ENCODE measurements at places on chromosomes 2 and 18.

DNA sequence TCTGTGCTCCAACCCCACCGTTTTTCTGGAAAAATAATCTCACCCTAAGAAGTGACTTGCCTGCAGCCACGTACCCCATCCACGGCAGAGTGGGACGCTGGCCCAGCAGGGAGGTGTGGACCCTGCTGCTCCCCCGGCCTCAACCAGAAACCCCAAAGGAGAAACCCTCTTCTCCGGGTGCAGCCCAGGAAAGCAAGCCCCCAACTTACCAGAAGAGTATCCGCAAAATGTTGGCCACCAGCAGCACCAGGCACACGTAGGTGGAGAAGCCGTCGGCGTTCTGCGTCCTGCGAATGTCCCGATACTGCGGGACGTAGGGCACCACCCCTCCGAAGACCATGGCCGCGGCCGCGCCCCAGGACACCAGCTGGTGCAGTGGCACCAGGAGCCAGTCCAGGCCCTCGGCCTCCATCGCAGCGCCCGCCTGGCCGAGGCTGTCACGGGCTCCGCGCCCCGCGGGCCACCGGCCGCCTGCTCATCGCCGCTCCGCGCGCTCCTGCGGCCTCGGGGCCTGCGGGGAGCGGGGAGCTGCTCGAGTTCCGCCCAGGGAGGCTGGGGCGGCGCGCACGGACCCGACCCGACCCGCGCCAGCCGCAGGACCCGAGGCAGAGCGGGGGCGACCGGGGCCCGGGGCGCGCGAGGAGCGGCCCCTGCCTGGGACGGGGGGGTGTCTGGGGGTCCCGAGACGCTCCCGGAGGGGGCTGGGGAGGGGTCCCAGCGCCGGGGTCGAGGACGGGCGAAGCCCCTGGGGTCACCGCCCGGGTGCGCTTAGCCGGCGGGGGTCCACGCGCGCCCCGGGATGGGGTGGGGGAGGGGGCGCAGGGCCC lies 725 bp downstream of the SLC66A2 start:
- DNase-seq: peak; percentile 39

DNA sequence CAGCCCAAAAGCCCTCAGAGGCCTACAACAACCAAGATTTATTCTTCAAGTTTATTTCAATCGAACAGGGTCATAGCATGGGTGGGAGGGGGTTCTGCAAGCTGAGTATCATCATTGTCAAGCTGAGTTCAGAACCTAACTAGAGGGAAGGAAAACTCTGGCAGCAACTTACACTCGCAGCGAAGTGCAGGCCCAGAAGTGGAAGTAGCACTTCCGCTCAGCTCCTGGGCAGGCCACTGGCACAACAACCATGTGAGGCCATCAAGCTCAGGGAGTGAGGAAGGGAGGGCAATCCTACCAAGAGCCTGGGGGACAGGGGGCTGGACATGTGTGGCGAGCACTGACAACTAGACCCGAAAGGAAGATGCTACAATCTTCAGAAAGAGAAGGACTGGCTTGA lies 4.8 kb downstream of the UXS1 start:
- no peak for DNase-seq

- no peak for DNase-seq
Observed at GRCh38 chr18:2984091-2984490, 28.9 kb downstream of the LPIN2 start.

GRCh38 chr2:177161741-177162460 lies 50.7 kb upstream of the HNRNPA3 start:
- DNase-seq: no peak

DNA sequence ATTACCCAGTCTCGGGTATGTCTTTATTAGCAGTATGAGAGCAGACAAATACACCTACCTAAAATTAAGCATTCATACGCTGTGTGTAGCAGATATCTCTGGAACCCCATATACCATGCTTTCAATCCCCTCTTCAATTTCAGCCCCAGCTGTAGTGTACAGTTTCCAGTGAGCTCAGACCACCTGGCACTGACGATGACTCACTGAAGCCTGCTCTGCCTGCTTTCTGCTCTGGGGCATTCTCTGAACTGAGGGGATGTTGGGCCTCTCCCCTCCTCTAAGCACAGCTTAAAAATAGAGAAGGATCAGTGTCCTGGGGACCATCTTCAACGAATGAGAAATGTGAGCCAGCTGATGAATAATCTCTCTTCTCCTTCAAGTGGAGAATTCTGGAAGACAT lies 8.7 kb upstream of the CCL20 start:
- DNase-seq: no peak

DNA sequence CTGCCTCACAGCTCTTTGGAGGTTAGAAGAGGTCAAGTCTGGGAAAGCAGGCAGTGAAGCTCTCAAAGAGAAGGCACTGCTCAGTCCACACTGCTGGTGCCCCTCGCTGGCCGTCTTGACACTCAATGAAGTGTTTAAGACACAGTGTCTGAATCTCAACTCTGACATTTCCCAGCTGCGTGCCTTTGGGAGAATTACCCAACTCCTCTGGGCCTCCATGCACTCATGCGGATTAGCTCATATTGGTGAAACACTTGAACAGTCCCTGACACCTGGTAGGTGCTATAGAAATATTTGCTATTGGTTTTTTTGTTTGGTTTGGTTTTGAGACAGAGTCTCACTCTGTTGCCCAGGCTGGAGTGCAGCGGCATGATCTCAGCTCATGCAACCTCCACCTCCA lies 281.0 kb downstream of the SRBD1 start:
- DNase-seq: no peak
